ENCODE measurements at places on chromosomes 7 and 10. TPM values are rescaled to one million over a fixed set of nuclear protein-coding genes. Genes with fewer than 3 reads are reported as not detected.

The MEIG1 gene
- 1.3 TPM for total RNA-seq

The AMPH gene
- not detected for total RNA-seq

The MET gene
- total RNA-seq, result 0.65 TPM

The CYP3A7 gene
- total RNA-seq, result not detected
